ENCODE measurements at places on chromosomes 2 and 18.

DNA sequence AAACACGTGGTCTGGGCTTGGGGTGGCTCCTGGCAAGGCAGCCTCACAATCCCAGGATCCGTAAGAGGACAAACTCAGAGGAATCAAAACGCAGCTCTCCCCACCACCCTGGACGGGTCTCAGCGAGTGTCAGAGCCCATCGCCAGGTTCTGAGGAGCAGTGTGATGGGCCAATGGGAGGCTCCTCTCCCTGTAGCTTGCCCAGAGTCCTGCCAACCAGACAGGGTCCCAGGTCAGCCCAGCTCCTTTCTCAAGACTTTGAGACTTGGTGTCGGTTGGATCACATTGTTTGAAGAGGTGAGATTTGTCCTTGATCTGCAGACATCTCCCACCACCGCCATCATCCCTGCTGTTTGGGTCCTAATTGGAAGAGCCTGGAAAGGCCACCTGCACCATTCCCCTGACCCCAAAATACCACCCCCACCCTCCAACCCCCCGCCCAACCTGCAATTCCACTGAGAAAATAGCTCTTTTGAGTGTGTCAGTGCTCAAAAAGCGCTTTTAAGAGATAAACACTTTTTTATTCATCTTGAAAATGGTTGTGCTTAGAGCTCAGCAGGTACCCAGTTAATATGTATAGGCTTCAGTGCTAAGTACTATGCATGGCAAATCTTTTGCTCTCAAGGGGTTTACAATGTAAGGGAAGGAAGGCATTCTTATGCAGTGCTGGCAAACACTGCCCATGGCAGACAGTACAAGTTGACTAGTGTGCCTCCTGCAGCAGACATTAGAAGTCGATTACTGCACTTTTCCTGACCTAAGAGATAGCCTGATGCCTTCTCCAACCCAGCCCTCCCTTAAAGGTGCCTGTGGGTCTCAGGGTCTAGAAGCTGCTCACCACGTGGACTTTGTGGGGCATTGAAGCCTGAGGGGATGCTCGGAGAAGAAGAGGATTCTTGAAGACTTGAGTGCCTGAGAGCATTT, 50.6 kb downstream of the GLI2 start:
- DNase-seq, result no peak

DNA sequence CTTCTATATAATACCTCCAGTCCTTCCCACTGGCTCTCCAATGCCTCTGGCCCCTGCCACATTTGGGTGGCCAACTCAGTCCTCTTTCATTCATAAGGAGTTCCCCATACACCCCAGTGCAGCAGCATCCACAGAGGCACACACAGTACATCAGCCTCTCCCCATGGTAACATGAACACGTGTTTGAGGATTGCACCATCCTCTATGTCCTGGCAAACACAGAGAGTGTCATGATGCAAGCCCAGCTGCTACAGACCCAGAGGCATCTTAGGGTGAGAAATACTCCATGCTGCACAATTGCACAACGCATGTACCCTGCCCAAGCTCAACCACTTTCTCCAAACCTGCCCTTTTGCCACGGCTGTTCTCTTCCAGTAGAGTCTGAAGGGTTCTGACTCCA, 11.5 kb downstream of the IGFBP5 start:
- DNase-seq, result no peak

DNA sequence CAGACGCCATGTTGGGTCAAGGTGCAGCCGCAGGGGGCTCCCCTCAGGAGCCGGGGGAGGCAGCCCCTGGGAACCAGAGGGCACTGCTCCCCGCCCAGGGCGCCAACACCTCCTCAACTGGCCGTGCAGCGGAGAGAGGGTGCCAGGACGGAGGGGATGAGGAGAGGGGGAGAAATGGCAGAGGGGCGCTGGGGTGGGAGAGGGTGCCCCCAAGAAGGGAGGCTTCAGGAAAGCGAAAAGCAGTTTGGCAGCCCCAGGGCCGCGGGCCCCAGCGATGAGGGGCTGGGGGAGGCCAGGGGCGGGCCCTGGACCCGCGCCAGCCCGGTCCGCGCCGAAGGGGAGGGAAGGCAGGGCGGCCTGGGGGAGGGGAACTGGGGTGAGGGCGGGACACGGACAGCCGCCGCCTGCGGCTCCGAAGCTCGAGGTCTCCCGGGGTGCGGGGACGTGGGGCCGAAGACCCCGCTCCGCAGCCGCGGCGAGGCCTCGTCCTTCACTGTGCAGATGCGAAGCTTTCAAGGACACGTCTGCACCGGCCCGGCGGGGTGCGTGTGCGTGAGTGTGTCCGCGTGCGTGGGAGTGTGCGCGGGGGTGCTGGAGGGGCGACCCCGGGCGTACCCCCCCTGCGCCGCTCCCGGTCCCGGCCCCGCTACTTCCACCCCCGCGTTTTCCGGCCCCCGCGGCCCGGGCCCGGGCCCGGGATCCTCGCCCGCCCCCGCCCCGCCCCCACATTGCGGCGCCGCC, 1.4 kb downstream of the DNMT3A start:
- DNase-seq, result peak; percentile 62

- DNase-seq, result no peak
Measured at GRCh38 chr2:160940699-160941098, 219.5 kb upstream of the TANK start.

GRCh38 chr2:42828487-42829425, 36.4 kb upstream of the HAAO start:
- peak; percentile 80 for DNase-seq

DNA sequence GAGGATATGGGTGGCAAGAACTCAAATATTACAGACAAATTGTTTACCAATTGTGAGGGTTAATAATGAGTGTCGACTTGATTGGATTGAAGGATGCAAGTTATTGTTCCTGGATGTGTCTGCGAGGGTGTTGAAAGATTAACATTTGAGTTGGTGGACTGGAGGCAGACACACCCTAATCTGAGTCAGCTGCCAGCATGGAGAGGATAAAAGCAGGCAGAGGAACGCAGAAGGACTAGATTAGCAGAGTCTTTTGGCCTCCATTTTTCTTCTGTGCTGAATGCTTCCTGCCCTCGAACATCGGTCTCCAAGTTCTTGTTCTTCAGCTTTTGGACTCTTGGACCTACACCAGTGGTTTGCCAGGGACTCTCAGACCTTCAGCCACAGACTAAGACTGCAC, 1503.7 kb downstream of the LRP1B start:
- DNase-seq, result no peak

GRCh38 chr2:182280118-182280517, 146.7 kb downstream of the PDE1A start:
- DNase-seq, result no peak

- DNase-seq, result no peak
Measured at GRCh38 chr2:96329456-96329855, 4.3 kb downstream of the ITPRIPL1 start.

DNA sequence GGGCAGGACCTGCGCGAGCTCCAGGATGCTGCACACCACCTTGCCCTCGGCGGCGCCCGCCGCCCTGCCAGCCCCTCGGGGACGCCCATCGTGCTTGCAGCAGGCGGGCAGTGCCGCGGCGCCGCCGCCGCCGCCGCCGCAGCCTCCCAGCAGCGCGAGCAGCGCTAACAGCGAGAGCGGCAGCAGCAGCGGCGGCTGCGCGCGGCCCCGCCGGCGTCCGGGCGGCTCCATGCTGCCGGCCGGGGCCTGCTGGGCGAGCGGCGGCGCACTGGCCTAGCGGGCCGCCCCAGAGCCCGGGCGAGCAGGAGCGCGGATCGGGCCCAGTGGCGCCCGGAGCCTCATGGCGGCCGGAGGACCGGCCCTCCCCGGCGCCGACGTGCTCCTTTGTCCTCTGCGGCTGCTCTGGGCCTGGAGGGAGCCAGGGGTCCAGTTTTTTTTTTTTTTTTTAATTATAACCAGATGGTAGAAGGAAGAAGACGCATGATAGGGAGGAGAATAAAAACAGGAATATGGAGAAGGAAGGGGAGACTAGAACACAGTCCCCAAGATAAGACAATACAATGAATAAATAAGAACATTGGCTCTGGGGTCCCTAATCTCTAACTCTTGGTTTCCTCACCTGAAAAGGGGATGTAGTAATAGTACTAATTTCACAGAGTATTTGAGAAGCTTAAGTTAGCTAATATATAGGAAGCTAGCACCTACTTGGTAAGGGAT, 17.1 kb upstream of the ANKRD62 start:
- no peak for DNase-seq

DNA sequence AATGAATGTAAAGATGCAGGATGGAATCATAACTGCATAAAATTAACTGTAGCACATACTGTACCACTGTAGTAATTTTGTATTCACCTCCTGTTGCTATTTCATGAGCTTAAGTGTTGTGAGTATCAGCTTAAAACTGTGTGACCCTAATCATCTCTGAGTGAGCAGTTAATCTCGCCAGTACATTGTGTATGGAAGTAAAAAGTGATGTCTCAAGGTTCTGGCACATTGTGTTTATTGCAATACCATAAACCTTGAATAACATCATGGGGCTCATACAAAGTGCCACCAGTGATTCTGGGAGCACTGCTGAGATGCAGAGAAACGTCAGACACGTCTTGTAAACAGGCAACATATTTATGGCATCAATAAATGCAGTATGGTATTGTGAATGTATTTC, 124.5 kb downstream of the PMAIP1 start:
- DNase-seq, result no peak

DNA sequence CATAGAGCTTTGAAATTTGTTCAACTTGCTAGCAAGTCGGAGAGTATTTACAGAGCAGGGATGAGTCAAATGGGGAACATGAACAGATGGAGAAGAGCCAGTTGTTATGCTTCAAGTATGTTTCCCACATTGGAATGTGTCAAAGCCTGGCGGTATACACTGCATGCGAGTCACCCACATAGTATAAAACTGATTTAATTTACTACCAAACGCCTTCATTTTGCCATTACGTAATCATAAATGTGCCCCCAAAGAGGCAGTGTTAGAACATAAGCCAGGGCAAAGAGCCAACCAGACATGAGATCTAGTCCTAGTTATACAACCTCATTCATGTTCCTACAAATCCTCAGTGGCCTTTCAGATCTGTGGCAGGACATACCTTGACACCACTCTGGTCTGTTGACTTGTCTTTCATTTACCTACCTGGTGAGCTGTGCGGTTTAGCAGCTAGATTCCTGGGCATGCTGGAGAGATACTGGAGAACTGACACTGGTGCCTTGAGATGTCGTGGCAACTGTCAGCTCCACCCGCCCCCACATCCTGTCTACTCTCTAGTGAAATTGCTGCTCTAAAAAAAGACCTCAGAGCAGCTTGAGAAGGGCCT, 21.7 kb upstream of the NRP2 start:
- DNase-seq, result no peak

GRCh38 chr2:63003351-63003750, 47.3 kb upstream of the OTX1 start:
- DNase-seq, result no peak

- no peak for DNase-seq
Measured at GRCh38 chr2:75030218-75031009, 72.0 kb downstream of the POLE4 start.

GRCh38 chr2:144524118-144525009, 4.4 kb upstream of the ZEB2 start:
- peak; percentile 65 for DNase-seq

- DNase-seq, result no peak
Measured at GRCh38 chr18:6211174-6211504, 203.6 kb downstream of the L3MBTL4 start.

DNA sequence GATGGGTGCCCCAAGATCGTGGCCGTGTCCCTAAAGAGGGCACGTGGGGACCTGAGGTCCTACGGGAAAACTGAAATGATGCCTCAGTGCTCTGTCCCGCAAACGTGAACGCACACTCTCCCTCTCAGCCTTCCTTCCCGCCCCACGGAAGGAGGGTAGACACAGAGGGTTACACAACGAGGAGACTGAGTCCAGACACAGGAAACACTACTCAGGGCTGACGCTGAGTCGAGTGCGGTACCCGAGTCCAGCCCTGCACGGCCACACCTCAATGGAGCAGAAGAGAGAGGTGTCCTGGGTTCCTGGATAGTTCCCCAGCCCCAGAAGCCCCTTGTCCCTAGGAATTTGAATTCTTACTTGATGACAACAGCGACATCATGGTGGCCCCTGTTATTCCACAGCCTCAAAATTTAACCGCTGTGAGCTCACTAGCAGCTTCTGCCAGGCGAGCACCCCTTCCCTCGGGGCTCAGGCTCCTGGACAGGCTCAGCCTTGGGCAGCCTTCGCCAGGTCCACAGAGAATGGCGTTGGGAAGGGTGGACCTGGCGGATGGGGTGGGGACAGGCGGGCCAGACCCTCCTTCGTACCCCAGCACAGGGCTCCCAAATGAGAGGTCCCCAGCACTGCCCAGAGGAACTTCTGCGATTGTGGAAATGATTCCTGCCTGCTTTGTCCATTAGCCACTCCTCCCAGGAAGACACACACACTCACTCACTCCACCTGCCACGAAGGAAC, 980 bp upstream of the RNPEPL1 start:
- DNase-seq, result peak; percentile 57

GRCh38 chr2:24228470-24228869, 53.6 kb downstream of the FAM228A start:
- DNase-seq, result no peak

- peak; percentile 50 for DNase-seq
Measured at GRCh38 chr2:177281400-177282180, 17.1 kb upstream of the NFE2L2 start.

GRCh38 chr2:181656450-181657291, at the start of gene CERKL:
Gene CERKL, minus strand, starts transcription at chr2:181657105. Its CDS starts 99 bp downstream, at chr2:181657006.
- peak; percentile 69 for DNase-seq

GRCh38 chr2:219497495-219498279, 1.0 kb upstream of the GMPPA start:
- DNase-seq, result peak; percentile 95

DNA sequence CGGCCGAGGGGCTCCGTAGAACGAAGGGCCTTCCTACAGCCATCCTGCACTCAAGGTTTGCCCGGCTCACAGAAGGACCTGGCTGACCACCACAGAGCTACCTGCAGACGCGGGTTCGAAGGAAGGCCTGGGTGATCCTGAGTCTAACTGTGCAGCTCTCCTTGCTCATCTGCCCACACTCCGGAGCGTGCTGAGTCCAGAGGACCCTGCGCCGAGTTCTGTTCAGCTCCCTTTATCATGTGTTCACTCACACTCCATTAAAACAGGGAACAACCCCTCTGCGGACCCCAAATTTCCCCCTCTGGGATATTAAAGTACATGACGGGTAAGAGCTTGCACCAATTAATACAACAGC, 138.3 kb downstream of the PXDN start:
- DNase-seq, result no peak

DNA sequence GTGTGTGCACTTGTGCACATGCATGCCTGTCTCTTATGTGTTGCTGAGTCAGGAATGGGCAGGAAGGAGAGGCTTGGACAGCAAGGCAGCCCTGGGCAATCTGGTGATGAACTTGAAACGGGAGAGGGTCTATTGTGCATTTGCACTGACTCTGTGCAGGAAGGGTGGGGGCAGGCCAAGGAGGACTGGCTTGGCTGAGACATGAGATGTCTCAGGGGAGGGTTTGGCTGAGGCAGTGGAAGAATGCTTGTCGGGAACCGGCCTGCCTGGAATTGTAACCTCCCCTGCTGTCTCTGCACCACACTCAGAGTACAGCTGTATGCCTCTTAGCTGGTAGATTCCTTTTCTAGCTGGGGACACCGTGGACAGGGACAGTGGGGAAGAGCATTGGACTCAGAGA, 176.1 kb upstream of the TNP1 start:
- DNase-seq, result no peak

- no peak for DNase-seq
Measured at GRCh38 chr2:204018717-204019116, 82.2 kb downstream of the ICOS start.

Measured in lower lobe of right lung (tissue), 2 donors.